Foreskin melanocyte (primary cell): ENCODE measurements at places on chromosomes 1 and 21.

DNA sequence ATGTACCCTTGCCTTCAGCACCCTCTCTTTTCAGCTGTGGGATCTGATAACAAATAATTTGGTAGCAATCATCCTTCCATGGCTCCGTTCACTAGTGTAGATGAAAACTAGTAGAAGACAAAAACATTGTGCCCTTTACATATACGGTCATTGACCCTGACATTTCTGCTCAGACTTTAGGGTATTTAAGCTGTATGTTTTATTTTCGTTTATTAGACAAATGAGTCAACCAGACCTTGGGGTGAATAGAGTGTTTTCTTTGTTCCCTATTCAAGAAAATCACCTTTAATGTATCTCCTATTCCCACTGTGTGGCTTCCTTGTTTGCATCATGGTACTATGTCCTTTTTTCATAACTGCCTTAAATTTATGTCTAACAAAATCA, 187.3 kb downstream of the VAV3 start:
- no peak for DNase-seq

- DNase-seq: no peak
Measured at GRCh38 chr21:38986806-38987632, 181.3 kb downstream of the ETS2 start.

GRCh38 chr1:27491748-27492700, 2.1 kb upstream of the WASF2 start:
- peak; percentile 59 for DNase-seq

DNA sequence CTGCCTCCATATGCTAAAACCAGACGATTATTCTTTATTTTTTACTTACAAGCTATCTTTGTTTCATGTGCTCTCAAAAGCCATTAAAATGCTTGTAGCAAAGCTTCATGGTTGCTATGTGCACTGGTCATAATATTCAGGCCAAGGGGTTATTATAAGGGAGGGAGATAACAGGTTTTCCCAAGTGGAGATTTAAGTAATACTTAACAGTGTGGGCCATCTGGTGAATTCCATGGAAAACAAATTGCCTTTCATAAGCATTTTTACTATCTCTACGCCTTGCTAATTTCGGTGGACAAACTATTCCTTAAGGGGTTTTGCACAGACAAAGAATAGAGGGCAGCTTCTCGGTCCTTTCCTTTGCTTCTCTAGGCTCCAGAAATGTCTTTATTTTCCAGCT, 137.8 kb downstream of the NUF2 start:
- DNase-seq: no peak

GRCh38 chr1:10814976-10815857, 18.8 kb upstream of the CASZ1 start:
- DNase-seq: no peak

DNA sequence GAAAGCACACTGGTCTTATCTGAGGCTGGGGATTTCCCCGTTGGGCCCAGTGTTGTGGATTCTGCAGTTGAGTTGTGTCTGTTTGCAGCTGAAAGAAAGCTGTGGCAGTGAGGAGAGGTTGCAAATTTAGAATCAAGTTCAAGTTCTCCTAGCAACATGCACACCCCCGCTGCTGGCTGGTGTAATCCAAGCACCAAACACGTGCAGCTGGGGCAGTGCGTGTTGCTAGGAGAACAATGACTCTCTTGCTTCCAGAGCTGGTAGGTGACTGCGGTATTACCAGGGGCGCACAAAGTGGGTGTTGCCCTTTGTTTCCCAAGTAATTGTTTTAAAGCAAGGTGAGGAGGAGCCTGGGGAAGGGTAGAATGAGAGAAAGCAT, 91.5 kb downstream of the IER5 start:
- no peak for DNase-seq

DNA sequence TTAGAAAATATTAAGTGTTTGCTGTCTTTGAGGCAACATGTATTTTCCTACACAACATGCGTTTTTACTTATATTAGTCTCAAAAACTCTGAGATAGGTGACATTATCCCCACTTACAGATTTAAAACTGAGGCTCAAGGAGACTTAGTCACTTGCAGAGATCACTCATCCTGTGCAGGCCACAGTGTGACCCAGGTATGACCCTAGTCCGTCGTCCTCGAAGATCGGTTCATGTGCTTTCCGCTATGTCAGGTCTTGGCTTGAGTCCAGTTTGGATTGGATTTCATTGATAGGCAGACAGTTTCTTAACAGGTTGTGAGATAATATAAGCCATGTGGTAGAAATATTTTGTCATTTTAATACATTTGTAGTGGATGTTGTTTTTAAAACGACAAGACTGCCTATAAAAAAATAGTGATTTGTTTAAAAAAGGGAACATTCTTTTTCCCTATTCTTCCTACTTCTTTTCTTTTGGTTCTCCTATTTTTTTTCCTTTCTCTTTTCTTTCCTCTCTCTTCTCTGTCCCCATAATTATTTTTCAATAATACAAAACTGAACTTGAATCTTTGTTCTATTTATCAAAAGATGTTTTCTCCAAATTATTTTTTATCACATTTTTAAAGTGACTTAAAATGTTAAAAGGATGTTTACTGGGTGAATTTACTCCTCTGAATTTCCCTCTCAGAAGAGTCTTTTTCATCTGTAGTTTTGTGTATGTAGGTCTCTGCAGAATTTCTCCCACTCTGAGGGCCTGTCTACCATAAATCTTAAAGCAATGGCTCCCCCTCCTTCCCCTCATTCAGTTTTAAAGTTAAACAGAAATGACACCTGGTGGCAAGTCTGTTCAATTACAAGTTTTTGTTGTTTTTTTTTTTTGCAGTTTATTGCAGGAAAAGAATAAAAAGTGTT, 81.8 kb downstream of the PHTF1 start:
- DNase-seq: peak; percentile 13

- no peak for DNase-seq
Measured at GRCh38 chr1:22488319-22488718, 36.7 kb downstream of the ZBTB40 start.

GRCh38 chr1:204407295-204407971, 4.2 kb downstream of the PPP1R15B start:
- DNase-seq: no peak

- DNase-seq: no peak
Measured at GRCh38 chr1:220841293-220841692, 38.0 kb upstream of the HLX start.

DNA sequence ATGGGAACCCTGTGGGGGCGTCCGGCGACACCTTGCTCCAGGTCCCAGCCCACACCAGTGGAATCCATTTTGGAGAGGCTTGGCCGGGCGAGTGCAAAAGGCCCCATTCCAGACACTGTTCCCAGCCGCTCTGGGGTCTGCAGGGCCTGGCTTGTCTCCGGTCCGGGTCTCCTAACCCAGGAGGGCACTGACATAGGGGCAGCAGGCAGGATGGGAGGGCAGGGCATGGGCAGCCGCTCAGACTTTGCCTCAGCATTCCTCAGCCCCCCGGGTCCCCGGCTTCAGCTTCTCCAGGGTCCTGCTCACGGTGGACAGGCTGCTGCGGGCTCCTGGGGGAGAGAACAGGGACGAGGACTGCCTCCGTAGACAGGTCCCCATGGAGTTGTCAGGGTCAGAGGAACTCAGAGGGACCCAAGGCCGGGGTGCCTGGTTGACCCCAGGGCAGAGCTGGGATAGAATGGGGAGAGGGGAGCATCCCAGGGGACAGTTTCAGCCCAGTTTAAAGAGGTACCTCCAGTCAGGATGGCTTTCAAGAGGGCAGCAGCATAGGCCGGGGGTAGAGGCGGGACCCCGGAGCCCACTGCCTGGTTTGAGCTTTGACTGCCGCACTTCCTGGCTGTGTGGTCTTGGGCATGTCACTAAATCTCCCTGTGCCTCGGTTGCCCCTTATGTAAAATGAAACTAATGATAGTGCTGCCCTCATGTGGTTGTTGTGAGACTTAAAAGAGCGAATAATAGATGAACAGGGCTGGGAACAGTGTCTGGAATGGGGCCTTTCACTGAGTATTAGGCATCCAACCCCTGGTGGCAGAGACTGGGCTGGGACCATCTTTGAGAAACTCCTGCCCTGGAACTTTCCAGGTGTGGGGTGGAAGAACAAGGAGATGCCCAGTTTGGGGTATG, 3.7 kb downstream of the KNCN start:
- DNase-seq: no peak
